ENCODE measurements at places on chromosomes 12 and 14. TPM values are rescaled to one million over a fixed set of nuclear protein-coding genes. Genes with fewer than 3 reads are reported as not detected.

ALX1 gene
- total RNA-seq = 0.22 TPM

METTL1 gene
- total RNA-seq = 13.4 TPM

RPL10L gene
- total RNA-seq = not detected

TTC9 gene
- 11.1 TPM for total RNA-seq
